MM.1S (cell line): ENCODE measurements at places on chromosomes 2 and 18.

GRCh38 chr18:43539862-43540261 is 262.6 kb upstream of the SYT4 start:
- H3K4me3 ChIP-seq, result no peak overlapping the region
- H3K36me3 ChIP-seq, result no peaks in the 10 kb centered on the region
- H3K4me1 ChIP-seq, result no peaks in the 10 kb centered on the region
- no peak for DNase-seq

- H3K4me1 ChIP-seq, result no peaks in the 10 kb centered on the region
- H3K4me3 ChIP-seq, result no peak overlapping the region
- H3K27me3 ChIP-seq, result no peaks in the 10 kb centered on the region
- H3K36me3 ChIP-seq, result no peaks in the 10 kb centered on the region
- DNase-seq, result no peak
- H3K27ac ChIP-seq, result no peak overlapping the region
These were observed 51.7 kb upstream of the ACVR2A start for GRCh38 chr2:147792966-147793617.

DNA sequence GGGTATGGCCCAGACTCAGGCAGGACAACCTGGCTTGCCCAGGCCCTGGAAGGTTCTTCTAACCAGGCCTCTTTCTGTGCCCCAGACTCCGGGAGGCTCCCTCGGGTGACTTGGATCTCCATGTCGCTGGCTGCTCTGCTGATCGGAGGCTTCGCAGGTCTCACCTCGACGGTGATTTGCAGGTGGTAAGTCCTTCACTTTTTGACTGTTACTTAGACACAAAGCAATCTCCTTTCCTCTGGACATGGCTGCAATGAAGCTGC is 103.5 kb downstream of the TPO start:
- H3K27me3 ChIP-seq, result no peaks in the 10 kb centered on the region; the same call in 1 of the 2 replicates
- DNase-seq, result no peak
- no peaks in the 10 kb centered on the region for H3K4me1 ChIP-seq
- H3K36me3 ChIP-seq, result no peaks in the 10 kb centered on the region

DNA sequence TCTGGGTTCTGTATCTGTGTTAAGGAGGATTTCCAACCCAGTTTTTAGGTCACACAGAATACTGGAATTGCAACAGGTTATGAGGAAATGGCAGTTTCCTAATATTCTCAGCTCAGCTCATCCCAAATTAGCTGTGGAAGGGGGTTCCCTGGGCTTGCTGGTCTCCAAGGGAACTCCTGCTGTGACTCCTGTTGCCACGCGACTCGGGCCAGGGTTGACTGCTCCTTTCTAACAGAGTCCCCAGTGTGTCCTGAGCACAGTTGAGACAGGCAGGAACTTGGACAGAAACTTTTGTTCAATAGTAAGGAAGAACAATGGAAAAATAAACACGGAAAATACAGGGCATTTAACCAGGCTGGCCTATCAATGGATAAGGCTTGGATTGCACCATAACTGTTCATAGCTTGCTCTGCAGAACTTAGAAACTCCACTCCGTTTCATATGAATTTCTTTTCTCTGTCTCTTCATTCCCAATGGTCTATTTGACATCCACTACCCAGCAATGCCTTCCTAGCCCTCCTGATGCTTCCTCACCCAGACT is 3.8 kb upstream of the ROCK2 start:
- no peak overlapping the region for H3K4me3 ChIP-seq
- no peak overlapping the region for H3K27ac ChIP-seq
- H3K27me3 ChIP-seq, result no peaks in the 10 kb centered on the region
- H3K36me3 ChIP-seq, result no peaks in the 10 kb centered on the region
- DNase-seq, result no peak
- H3K4me1 ChIP-seq, result no peaks in the 10 kb centered on the region

DNA sequence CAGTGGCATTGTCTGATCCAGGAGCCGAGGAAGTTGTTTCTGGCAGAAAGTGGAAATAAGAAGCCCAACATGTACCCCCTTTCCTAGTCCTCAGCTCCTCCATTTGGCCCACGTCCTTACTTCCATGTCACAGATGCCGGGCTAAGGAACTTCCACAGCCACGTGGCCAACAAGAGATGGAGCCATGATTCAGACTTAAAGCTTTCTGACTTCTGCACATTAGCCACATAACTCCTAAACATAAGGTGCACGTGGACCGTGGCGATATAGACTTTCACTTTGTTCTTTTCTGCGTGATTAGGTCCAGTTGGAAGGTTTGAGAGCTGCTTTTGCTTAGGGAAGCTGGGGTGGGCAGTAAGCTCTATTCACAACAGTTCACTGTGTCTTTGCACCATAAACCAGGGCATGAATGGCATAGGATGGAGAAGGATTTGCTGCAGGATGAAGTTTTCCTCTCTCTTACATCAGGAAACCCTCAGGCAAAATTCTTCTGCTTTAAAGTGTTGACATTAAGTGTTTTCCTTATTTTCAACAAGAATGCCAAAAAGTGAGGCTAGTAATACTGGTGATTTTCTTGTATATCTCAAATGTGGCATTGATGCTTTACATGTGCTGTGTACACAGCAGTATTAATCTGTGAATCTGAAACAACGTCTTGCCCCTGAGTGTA is 61.2 kb upstream of the RBM44 start:
- no peak overlapping the region for H3K27ac ChIP-seq
- H3K36me3 ChIP-seq, result 0 out of 2 replicates have a peak, but pooled peaks cover 3% of the 10 kb centered on the region
- H3K4me3 ChIP-seq, result no peak overlapping the region

- no peak overlapping the region for H3K27ac ChIP-seq
- H3K36me3 ChIP-seq, result no peaks in the 10 kb centered on the region
- no peaks in the 10 kb centered on the region for H3K4me1 ChIP-seq
- no peak for DNase-seq
- no peaks in the 10 kb centered on the region for H3K27me3 ChIP-seq
- H3K4me3 ChIP-seq, result no peak overlapping the region
These were observed 25.1 kb upstream of the ME2 start for GRCh38 chr18:50853863-50854271.

GRCh38 chr2:132909427-132909826 is 239.4 kb upstream of the LYPD1 start:
- no peaks in the 10 kb centered on the region for H3K36me3 ChIP-seq
- H3K4me3 ChIP-seq, result no peak overlapping the region
- H3K27ac ChIP-seq, result no peak overlapping the region
- H3K4me1 ChIP-seq, result no peaks in the 10 kb centered on the region
- no peak for DNase-seq

DNA sequence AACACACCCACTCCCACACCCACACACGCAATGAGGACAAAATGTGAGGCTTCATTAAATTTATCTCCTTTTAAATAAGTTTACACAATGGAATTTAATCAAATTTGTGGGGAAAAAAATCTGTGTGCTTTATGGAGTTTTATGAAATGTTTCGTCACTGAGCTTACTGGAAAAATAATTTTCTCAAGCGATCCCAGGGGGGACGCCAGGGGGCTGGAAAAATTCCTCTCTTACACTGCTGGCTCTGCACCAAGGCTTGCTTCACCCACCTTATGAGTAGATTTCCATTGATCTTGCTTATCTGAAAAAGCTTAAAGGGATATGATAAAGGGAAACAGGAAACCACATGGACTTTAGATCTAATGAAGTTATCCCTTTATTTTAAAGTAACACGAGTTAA is 95.5 kb downstream of the CABYR start:
- H3K4me3 ChIP-seq, result no peak overlapping the region
- H3K4me1 ChIP-seq, result no peaks in the 10 kb centered on the region
- H3K27ac ChIP-seq, result no peak overlapping the region
- DNase-seq, result no peak

GRCh38 chr18:32550963-32551362 is 80.3 kb upstream of the GAREM1 start:
- H3K36me3 ChIP-seq, result no peaks in the 10 kb centered on the region
- H3K27ac ChIP-seq, result no peak overlapping the region
- no peak overlapping the region for H3K4me3 ChIP-seq
- no peaks in the 10 kb centered on the region for H3K4me1 ChIP-seq

DNA sequence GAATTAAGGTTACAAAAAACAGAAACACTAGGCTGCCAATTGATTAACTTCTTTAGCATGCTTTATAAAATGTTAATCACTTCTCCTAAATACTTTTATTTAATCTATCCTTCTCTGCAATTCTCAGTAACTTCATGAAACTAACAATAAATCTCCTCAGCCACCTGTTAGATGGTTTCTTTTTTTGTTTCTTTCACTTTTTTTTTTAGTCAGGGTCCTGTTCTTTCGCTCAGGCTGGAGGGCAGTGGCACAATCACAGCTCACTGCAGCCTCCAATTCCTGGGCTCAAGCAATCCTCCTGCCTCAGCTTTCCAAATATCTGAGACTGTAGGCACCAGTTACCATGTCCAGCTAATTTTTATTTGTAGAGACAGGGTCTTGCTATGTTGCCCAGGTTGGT is 213.4 kb upstream of the STK17B start:
- no peaks in the 10 kb centered on the region for H3K36me3 ChIP-seq
- DNase-seq, result peak; percentile 21
- H3K27ac ChIP-seq, result no peak overlapping the region
- H3K27me3 ChIP-seq, result no peaks in the 10 kb centered on the region
- H3K4me1 ChIP-seq, result peaks cover 5% of the 10 kb centered on the region; the same call in 1 of the 2 replicates

DNA sequence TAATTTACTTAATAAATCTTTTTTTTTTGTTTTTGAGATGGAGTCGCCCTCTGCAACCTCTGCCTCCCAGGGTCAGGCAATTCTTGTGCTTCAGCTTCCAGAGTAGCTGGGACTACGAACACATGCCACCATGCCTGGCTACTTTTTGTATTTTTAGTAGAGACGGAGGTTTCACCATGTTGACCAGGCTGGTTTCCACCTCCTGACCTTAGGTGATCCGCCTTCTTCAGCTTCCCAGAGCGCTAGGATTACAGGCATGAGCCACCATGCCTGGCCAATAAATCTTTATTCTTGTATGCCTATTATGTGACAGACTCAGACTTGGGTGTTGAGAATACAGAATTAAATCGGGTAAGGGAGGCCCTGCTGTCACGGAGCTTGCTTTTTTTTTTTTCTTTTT is 16.7 kb upstream of the ASXL2 start:
- DNase-seq, result no peak
- no peaks in the 10 kb centered on the region for H3K27me3 ChIP-seq
- H3K36me3 ChIP-seq, result no peaks in the 10 kb centered on the region
- no peaks in the 10 kb centered on the region for H3K4me1 ChIP-seq

- H3K4me3 ChIP-seq, result no peak overlapping the region
- no peaks in the 10 kb centered on the region for H3K4me1 ChIP-seq
- no peak for DNase-seq
- no peaks in the 10 kb centered on the region for H3K27me3 ChIP-seq
These were observed 14.7 kb upstream of the CHMP3 start for GRCh38 chr2:86577817-86578456.

DNA sequence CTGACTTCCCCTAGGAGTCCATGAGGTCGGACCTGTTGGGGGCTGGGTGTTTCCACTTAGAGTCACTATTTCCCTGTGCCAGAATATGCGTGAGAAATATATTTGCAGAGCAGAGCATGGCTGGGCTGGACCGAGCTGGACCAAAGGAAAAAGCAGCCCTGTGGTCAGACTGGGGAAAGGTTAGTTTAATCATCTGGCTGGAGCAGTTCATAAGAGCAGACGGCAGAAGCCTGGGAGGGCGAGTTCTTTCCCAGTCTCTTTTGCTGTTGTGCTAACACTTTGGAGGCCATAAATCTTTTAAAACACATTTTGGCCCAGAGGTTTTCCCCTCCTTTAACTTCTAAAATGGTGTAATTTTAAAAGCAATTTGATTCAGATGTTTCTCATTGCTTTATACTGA is 66.5 kb downstream of the GLI2 start:
- H3K27me3 ChIP-seq, result peaks cover 9% of the 10 kb centered on the region
- H3K27ac ChIP-seq, result no peak overlapping the region
- DNase-seq, result no peak
- H3K4me3 ChIP-seq, result no peak overlapping the region
- H3K4me1 ChIP-seq, result no peaks in the 10 kb centered on the region

- peaks cover 4% of the 10 kb centered on the region; the same call in 1 of the 2 replicates for H3K4me1 ChIP-seq
- no peaks in the 10 kb centered on the region for H3K27me3 ChIP-seq
- H3K4me3 ChIP-seq, result no peak overlapping the region
These were observed 8.1 kb downstream of the FBXO48 start for GRCh38 chr2:68458981-68459380.

DNA sequence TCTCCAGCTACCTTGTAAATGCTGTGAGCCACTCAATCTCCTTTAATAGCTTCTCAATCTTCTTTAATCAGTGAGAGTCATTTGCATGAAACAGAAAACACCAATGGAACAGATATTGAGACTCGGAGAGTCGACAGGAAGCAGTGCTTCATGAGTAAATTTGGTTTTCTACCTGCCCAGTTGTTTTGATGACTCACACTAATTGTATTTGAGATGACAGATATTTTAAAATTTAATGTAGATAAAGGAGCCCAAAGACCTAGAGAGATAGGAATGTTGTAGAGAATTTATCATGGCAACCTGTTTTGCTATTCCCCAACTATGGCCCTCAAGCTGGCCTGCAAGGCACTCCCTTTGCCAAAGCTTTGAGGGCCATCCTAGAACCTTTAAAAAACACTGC is 119.1 kb downstream of the CDC42EP3 start:
- 0 out of 2 replicates have a peak, but pooled peaks cover 6% of the 10 kb centered on the region for H3K4me1 ChIP-seq
- H3K27me3 ChIP-seq, result no peaks in the 10 kb centered on the region
- H3K27ac ChIP-seq, result no peak overlapping the region
- no peaks in the 10 kb centered on the region for H3K36me3 ChIP-seq
- H3K4me3 ChIP-seq, result no peak overlapping the region

GRCh38 chr2:172427990-172428831 is 825 bp downstream of the ITGA6 start:
- no peaks in the 10 kb centered on the region for H3K36me3 ChIP-seq
- DNase-seq, result peak; percentile 54
- peaks cover 6% of the 10 kb centered on the region; the same call in 1 of the 2 replicates for H3K4me1 ChIP-seq
- H3K27ac ChIP-seq, result no peak overlapping the region
- 0 out of 2 replicates have a peak, but pooled peaks cover 4% of the 10 kb centered on the region for H3K27me3 ChIP-seq

DNA sequence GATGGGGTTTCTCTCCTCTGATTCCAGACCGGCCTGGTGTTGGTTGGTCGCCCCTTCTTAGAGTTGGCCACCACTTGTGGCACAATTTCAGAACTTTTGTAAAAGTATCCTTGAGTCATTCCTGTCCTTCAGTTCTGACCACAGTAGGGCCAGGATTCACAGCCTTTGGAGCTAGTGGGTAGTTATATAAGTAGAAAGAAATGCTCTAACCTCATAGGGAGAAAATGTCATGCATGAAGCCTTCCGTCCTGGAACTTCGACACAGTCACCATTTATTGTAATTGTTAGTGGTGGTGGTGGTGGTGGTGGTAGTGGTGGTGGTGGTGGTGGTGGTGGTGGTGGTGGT is 65.4 kb downstream of the EPAS1 start:
- no peak for DNase-seq
- H3K36me3 ChIP-seq, result no peaks in the 10 kb centered on the region
- H3K4me3 ChIP-seq, result no peak overlapping the region
- peaks cover 8% of the 10 kb centered on the region for H3K4me1 ChIP-seq
